ENCODE measurements at places on chromosomes 1 and 21. TPM values are rescaled to one million over a fixed set of nuclear protein-coding genes. Genes with fewer than 3 reads are reported as not detected.
A peak's percentile ranks its signal among the peaks of the same experiment; 100 is the strongest.

DNA sequence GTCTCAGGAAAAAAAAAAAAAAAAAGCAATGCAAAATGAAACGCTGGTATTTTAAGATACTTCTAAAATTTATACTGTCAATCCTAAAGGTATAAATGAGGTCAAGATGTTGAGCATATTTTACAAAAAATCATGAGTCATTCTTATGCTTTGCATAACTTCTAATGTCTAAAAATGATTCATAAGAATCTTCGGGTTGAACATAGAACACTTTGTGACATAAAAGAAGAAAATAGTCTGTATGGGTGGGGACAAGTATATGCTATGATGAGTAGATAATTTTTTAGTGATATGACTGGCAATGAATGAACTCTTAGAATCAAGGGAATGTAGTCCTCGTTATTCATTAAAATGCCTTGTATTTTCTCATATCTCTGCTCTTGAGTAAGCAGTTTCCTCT is 416.9 kb upstream of the USP24 start:
- DNase-seq = no peak

DNA sequence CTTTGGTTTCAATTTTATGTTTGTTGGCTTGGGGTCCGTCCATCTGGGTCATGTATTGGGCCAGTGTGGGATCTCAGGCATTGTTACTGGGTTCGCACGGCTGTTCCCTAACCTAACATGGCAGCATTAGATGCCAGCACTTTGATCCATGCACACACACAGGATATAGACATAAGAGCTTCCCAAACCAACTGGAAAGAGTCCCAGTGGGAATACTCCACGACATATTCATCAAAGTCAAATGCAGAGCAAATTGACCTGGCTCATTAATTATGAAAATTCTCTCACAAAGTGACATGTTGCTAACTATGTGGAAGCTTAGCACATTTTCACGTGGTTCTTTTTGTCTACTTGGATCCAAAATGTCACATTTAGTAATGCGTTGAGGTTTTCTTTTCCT is 130.4 kb downstream of the SETD4 start:
- DNase-seq = no peak

GRCh38 chr1:10429868-10430215 is 391 bp upstream of the CENPS start:
- DNase-seq = no peak

GRCh38 chr1:68321084-68321685 is 88.9 kb upstream of the WLS start:
- DNase-seq = peak; percentile 16

DNA sequence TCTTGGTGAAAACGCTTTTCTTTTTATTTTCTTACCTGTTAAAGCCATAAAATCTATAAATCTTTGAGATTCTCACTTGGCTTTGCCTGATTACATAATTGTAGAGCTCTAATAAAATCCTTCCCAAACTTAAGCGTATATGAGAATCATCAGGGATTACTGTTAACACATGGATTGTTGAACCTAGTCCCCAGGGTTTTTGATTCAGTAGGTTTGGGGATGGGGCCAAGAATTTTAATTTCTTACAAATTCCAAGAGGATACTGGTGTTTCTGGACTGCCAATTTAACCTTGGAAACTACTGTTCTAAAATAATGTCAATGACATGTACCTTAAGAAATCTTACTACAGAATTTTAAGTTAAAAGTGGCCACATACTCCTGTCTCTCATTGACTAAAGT is 694.2 kb downstream of the BRINP3 start:
- no peak for DNase-seq

GRCh38 chr1:56491441-56491840 is 87.9 kb downstream of the PLPP3 start:
- DNase-seq = no peak

- no peak for DNase-seq
Measured at GRCh38 chr1:38287547-38287946, 241.0 kb upstream of the POU3F1 start.

GOLT1A gene
- not detected for polyA plus RNA-seq

- DNase-seq = no peak
Measured at GRCh38 chr1:219676012-219676765, 63.3 kb upstream of the ZC3H11B start.

DNA sequence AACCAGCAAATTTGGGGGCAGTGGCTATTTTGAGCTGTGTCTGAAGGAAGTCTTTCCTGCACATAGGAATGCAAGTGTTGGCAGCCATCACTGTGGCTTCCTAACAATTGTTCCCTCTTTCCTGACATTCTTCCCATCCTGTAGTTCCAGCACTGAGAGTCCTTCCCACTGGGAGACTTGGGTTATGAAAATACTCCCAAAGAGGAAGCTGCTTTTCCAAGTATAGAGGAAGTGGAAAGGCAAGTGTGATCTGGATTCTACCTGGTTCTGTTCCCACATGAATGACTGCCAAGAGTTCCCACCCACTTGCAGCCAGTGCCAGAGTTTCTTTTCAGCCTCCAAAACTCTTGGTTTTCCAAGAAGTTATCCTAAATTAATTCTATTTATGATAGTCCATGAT is 98.5 kb upstream of the CD53 start:
- DNase-seq = no peak

CLEC20A gene
- not detected for polyA plus RNA-seq

GLMP gene
- polyA plus RNA-seq = 21.7 TPM

VPS72 gene
- 96.0 TPM for polyA plus RNA-seq
